ENCODE measurements at places on chromosomes 16 and 17.

- DNase-seq, result no peak
Observed at GRCh38 chr17:44522883-44523671, 19.9 kb upstream of the GPATCH8 start.

- DNase-seq, result peak; percentile 25
Observed at GRCh38 chr17:31570951-31571892, 179.7 kb downstream of the RAB11FIP4 start.

GRCh38 chr17:55458978-55459377, 37.3 kb upstream of the MMD start:
- DNase-seq, result no peak

DNA sequence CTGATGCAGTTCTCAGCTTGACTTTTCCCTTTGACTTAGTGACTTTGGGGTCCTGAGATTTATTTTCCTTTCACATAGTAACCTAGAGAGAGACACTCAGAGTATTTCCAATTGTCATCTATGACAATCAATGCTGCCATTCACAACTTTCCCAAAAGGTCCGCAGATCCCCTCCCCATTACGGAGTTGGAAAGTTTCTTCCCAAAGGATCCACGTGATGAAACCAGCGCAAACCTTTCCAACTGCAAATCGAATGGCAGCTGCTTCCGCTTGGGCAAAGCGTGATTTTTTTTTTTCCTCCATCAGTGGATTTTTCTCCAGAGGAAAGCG, 538 bp upstream of the FCSK start:
- no peak for DNase-seq

GRCh38 chr16:82584553-82585152, 42.1 kb upstream of the CDH13 start:
- DNase-seq, result no peak

DNA sequence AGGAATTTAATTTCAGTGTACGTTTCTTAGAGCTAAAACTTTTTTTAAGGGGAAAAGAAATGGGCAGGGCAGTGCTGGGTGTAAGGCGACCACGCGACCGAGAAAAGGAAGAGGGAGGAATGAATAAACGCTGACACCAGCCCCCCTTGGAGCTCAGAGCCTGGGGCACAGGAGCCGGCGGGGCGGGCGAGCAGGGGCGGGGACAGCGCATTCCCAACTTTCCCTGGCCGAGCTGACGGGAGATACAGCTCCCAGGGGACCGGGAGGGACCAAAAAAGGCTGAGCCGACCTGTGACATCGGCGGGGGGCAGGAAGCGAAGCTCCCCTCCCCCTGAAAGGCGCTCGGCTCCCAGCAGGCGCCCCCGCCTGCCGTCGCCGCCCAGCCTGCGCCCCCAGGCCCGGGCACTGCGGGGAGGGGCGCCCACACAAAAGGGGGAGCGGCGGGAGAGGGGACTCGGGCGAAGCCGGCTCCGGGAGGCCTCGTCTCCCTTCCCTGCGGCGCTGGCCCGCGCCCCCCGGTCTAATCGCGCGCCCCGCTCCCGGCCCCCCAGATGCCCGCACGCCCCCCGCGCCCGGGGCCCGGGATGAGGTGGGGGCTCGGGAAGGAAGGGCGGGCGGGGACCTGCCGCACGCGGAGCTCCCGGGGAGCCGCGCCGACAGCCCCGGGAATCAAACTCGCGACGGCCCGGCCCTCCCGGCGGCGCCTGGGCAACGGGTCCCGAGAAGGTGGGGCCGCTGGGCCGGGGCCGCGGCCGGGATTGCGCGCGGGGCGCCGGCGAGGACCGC, 622 bp downstream of the CUEDC1 start:
- DNase-seq, result peak; percentile 79

GRCh38 chr16:73253922-73254480, 206.1 kb upstream of the ZFHX3 start:
- no peak for DNase-seq

DNA sequence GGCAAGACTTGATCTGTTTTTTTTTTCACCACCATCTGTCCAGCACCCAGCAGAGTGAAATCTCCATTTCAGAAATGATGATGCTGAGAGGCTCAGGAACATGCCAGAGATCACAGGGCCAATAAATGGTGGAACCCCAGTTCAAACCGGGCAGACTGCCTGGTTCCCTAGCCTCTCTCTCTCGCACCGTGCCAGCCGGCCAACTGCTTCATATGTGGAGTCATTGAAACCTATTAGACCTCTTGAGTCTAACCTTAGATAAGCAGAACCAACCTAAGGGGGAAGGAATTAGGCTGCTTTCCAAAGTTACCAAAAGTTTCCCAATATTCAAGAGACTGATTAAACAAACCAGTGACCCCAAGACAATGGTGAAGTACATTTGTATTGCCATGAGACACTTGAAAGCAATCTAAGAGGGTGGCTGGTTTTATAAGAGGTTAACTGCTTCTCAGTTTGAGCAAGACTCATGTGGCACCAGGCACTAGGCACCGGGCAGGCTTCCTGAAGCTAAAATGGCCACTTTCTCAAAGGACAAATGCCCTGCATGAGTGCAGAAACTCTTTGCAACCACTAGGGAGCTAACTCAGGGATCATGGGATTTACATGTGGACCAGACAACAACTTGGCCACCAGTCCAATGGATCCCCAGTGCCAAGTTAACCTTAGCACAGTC, 18.4 kb downstream of the TOX3 start:
- peak; percentile 46 for DNase-seq

All from lung (tissue), 17 donors.